Stimulated activated CD8-positive, alpha-beta memory T cell treated with anti-CD3 and anti-CD28 coated beads, Interleukin-12 subunit alpha, Interleukin-12 subunit beta, amount 100 ng/mL, for 4 hours (primary cell): ENCODE measurements at places on chromosomes 11 and 22.

DNA sequence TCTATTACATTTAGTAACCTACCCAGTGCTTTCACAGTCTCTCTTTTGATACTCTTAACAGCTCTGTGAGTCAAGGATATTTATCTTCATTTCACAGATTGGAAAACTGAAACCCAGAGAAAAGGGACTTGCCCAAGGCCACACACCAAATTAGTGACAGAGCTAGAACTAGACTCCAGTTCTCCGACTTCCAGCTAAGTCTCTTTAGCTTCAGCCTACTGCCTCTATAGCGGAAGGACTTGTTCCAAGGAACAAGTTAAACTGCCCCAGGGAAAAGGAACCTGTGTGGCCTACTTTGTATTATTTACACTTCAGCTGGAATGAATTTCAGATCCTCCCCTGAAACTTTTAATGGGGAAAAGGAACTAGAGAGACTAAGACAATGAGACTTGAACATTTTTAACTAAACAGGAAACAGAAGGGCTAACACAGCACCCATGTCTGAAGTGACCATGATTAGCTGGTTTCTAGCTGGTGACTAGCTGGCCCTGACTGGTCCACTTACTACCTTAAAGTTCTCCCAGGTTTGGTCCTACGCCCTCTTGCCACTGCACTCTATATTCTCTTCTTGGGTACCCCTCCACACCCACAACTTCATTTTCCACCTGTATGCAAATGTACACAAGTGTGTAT, 1.3 kb downstream of the LRRC51 start:
- no peak for DNase-seq

DNA sequence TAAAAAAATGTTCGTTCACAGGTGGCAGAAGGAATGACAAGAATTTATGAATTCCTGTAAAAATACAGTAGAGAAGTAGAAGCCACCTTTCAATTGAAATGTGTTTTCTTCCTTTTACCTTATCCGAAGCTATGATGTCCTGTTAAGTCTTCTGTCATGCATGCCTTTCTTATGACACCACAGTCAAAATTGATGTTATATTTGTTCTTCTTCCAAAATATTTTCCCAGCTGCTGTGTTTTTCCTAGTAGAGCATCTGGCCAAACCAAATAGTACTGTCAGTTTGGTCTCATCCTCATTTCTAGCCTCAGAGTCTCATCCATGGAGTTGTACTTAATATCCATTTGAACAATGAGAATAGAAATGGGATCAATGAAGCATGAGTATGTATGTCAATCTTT, 206.1 kb downstream of the PGR start:
- no peak for DNase-seq

- no peak for DNase-seq
These were observed 21.3 kb downstream of the TRIM44 start for GRCh38 chr11:35683728-35684339.

- no peak for DNase-seq
These were observed 21.0 kb upstream of the OR6X1 start for GRCh38 chr11:123775289-123775688.

DNA sequence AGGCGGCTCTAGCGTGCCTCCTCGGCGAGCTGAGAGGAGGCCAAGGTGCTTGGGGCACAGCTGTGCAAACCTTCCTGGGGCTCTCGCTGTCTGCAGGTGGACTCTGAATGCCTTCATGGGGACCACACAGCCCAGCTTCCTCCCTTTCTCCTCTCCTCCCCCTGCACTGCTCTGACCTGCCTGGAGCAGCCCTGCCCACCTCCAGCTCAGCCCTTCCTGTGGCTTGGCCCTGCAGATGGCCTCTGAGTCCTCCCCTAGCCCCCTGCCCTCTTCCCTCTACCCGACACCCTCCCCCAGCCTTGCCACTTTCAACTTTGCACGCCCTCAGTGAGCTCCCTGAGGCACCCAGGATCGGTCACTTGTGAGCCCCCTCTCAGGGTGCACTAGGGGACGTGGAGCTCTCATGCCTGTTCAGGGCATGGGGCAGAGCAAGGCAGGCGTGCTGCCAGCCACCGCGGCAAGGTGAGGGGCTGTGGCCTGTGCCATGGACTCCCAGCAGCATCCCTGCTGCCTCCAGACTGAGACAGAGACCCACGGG, 31.4 kb downstream of the PPM1F start:
- DNase-seq: no peak

- DNase-seq: no peak
These were observed 366.3 kb downstream of the TBC1D22A start for GRCh38 chr22:47128622-47129215.

GRCh38 chr11:86103808-86104207, 34.9 kb upstream of the PICALM start:
- no peak for DNase-seq

DNA sequence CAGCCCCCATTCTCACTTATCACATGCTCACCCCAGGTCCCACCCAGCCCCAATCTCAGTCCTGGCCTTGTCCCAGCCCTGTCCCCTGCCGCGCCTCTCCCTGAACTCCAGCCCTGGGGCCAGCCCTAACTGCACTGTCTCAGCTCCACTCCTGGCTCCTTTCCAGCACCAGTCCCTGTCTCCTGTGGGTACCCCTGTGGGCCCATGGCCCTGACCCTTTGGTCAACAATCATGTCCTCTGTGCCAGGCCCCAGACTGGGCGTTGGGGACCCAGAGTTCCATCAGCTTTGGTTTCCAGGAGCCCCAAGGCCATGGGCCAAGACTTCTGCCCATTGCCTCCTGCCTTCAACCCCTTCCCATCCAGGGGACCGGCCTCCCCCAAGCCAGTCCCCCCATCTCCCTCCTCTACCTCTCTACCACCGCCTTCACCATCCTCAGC, 757 bp downstream of the SPI1 start:
- DNase-seq: no peak

- no peak for DNase-seq
These were observed 36.0 kb upstream of the LDLRAD3 start for GRCh38 chr11:35907648-35908431.

- DNase-seq: no peak
These were observed 125.5 kb upstream of the NECTIN1 start for GRCh38 chr11:119854521-119854920.

- no peak for DNase-seq
These were observed 5.1 kb upstream of the ENDOD1 start for GRCh38 chr11:95084509-95084908.

DNA sequence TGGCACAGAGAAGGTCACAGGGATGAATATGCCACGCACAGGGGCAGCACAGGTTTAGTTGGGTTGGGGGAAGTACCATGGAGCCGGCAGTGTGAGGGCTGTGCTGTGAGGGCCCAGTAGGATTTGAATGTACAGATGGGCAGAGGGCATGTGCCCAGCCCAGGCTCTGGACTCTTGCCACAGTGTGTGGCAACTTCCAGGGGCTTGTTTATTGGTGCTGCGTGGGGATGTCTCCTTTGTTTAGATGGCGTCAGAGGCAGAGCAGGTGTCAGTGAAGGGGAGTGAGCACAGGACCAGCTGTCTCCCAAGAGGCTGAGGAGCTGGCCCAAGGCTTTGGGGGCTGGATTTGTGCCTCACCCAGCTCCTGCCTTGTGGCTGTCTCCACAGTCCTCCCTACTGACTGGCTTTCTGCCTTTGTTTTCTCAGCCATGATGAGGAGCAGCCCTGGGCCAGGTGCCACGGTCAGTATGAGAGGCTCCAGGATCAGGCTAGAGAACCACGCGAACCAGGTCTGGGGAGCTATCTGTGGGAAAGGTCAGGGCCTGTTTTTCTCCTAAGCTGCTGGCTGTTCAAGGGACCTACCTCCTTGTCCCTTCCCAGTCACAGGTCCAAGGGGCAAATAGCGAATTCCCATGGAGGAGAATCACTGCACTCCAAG, 21.9 kb downstream of the SUN2 start:
- no peak for DNase-seq
